ENCODE measurements at places on chromosomes 12 and 14. TPM values are rescaled to one million over a fixed set of nuclear protein-coding genes. Genes with fewer than 3 reads are reported as not detected.

The ANO2 gene
- 4.8 TPM for polyA plus RNA-seq

The TMEM132C gene
- polyA plus RNA-seq: 2.4 TPM

The FUT8 gene
- polyA plus RNA-seq: 17.0 TPM

The CNPY2 gene
- 172 TPM for polyA plus RNA-seq

The TAS2R13 gene
- 0.13 TPM for polyA plus RNA-seq

The SDS gene
- polyA plus RNA-seq: 0.19 TPM

The NTS gene
- polyA plus RNA-seq: 5.1 TPM

The DCTN2 gene
- 162 TPM for polyA plus RNA-seq

The PPP1R1A gene
- 54.6 TPM for polyA plus RNA-seq

The SLC7A7 gene
- 129 TPM for polyA plus RNA-seq

The SERPINA10 gene
- 0.31 TPM for polyA plus RNA-seq

The TAS2R14 gene
- 5.1 TPM for polyA plus RNA-seq
